Immature natural killer cell (primary cell): ENCODE measurements at places on chromosomes 11 and 22.

DNA sequence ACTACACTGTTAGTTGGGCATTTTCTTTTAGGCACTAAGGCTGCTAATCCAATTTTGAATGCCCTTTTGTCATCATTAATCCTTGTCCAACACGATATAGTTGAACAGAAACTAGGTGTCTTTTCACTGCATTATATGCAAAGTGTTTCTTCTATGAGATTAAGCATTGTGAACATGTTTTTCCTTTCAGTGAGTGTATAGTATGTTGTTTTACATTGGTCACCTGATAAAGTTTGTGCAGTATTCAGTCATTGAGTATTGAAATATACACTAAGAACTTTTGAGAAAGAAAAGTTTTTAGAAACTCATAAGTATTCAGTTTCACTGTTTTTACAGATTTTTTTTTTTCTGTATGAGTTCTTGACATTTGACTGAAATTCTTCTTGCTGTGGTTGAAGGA lies 59.0 kb downstream of the ZC3H12C start:
- no peaks in the 10 kb centered on the region for H3K27me3 ChIP-seq
- no peak overlapping the region for H3K27ac ChIP-seq
- DNase-seq: no peak
- no peak overlapping the region for H3K4me3 ChIP-seq
- no peaks in the 10 kb centered on the region for H3K4me1 ChIP-seq

- no peak overlapping the region for H3K27ac ChIP-seq
- peaks cover 6% of the 10 kb centered on the region for H3K4me1 ChIP-seq
- H3K4me3 ChIP-seq: no peak overlapping the region
- no peak for DNase-seq
- H3K36me3 ChIP-seq: no peaks in the 10 kb centered on the region
Observed at GRCh38 chr11:20042045-20042639, 118.1 kb downstream of the DBX1 start.

GRCh38 chr22:44337678-44338004 lies 24.9 kb upstream of the SHISAL1 start:
- DNase-seq: no peak
- no peak overlapping the region for H3K4me3 ChIP-seq
- no peak overlapping the region for H3K27ac ChIP-seq
- peaks cover 2% of the 10 kb centered on the region for H3K27me3 ChIP-seq
- H3K36me3 ChIP-seq: no peaks in the 10 kb centered on the region
- no peaks in the 10 kb centered on the region for H3K4me1 ChIP-seq

DNA sequence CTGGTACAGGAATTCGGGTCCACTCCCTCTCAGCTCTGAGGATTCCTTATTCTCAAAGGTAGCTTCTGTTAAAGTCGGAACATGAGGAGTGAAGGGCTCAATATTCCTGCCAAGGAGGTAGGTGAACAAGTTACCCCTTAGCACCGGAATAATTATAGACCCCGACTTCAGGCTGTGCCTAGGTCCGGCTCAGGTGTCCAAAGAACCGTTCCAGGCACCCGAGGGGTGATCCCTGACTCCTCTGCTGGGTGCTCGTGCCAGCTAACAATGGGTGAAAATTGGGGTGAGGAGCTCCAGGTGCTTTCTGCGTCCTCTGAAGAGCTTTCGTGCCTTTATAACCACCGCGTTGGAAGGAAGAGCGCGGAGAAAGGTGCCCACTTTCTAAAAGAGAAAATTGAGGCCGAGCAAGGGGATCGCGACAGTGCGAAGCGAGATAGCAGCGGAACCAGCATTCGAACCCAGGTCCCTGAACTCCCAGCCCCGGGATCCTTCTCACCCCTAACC lies 393 bp downstream of the CYB561A3 start:
- H3K4me3 ChIP-seq: peak overlapping the region; percentile 99
- no peak for DNase-seq
- peaks cover 44% of the 10 kb centered on the region for H3K4me1 ChIP-seq
- H3K27ac ChIP-seq: peak overlapping the region; percentile 93

GRCh38 chr11:118152552-118153471 lies at the start of gene SCN4B:
Gene SCN4B (minus strand): TSS chr11:118152823. CDS start chr11:118152673, 150 bp downstream.
- no peak within 1 kb of the TSS for H3K27ac ChIP-seq
- peaks cover 11% of the 10 kb centered on the region for H3K4me1 ChIP-seq
- H3K27me3 ChIP-seq: peaks cover 14% of the 10 kb centered on the region
- no peak within 1 kb of the TSS for H3K4me3 ChIP-seq
- DNase-seq: no peak
- no peaks in the 10 kb centered on the region for H3K36me3 ChIP-seq

DNA sequence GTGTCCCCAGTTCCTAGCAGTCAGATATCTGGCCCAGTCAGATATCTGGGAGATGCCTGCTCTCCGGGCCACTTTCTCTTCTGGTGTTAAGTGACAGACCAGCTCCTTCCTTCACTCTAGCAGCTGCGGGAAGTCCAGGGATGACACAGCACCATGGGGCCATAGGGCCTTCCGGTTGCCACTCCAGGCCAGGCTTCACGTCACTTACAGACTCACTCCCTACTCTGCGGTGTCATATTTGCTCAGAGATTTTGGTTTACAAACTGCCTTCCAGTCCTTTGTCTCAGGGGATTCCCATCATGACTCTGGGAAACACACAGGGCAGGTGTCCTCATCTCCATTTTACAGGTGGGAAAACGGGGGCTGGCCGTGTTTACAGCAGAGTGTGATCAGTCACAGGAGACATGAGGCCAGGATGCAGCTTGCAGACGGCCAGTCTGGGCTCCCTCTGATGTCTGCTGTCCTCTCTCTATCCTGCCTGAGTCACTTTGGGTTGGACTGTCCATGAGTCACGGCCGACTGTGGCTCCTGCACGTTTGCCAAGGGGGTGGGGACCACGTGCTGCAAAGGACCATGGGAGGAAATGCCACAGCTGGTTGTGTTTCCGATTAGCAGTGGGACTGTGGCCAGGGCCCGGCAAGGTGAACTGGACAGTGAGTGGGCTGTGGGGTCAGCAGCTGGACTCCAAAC lies 8.2 kb upstream of the TBC1D22A start:
- H3K27ac ChIP-seq: peak overlapping the region; percentile 89
- H3K36me3 ChIP-seq: no peaks in the 10 kb centered on the region
- peaks cover 36% of the 10 kb centered on the region for H3K4me1 ChIP-seq

DNA sequence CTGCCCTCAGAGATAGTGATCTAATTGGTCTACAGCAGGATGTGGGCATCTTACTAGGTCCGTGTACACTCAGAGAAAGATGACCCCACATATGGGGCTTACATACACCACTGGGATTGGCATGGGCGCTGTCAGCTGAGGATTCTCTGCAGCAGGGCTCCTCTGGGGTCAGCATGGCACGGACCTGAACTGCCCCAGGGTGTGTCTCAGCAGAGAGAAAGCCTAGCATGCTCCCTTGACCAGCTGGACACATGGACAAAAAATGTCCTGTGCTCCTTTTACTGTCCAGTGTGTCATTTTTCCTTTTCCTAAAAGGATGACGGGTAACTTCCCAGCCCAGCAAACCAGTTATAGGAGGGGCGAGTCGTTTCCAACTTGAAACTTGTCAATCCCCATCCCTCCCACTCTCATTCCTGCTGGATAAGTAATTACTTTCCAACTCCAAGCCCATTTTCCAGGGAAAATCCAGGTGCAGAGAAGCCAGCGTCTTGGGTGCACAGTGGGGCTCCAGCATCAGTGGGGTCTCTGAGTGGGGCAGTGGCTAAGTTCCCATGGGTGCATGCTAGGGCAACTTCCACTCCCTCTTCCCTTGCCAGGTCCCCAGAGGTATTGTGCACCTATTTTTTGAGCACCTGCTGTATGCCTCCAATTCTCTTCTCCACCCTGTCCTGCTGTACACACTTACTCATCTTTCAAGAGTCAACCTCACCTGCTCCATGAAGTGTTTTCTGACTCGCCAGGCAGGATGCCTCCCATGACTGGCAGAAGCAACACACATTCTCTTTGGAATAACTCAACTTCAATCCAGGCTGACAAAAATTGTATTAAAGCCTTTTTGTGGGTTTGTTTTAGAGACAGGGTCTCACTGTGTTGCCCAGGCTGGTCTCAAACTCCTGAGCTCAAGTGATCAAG lies 5.0 kb downstream of the VSTM5 start:
- H3K4me3 ChIP-seq: no peak overlapping the region
- peaks cover 3% of the 10 kb centered on the region for H3K4me1 ChIP-seq
- DNase-seq: no peak
- no peaks in the 10 kb centered on the region for H3K27me3 ChIP-seq
- H3K27ac ChIP-seq: no peak overlapping the region

GRCh38 chr11:15289723-15290122 lies 175.0 kb downstream of the INSC start:
- H3K4me1 ChIP-seq: no peaks in the 10 kb centered on the region
- no peak for DNase-seq
- no peaks in the 10 kb centered on the region for H3K36me3 ChIP-seq
- H3K27me3 ChIP-seq: peaks cover 3% of the 10 kb centered on the region
- no peak overlapping the region for H3K4me3 ChIP-seq

DNA sequence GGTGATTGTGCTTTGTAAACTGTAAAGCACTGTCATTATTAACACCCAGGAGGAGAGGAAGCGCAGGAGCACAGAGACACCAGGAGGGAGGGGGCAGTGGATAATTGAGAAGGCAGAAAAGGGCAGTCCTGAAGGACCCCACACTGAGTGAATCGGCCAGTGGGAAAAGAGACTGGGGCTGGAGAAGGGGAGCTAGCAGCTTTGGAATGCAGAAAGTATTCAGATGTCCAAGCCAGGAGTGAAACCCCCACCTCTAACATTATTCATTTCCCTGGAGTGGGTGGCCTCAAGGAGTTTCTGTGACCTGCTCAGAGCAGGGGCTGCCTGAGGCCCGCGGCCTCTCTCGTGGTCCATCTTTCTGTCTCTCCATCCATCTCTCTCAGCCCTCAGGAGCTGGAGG lies 38.0 kb upstream of the CDON start:
- H3K27me3 ChIP-seq: peaks cover 5% of the 10 kb centered on the region
- no peaks in the 10 kb centered on the region for H3K36me3 ChIP-seq
- no peaks in the 10 kb centered on the region for H3K4me1 ChIP-seq
- H3K27ac ChIP-seq: no peak overlapping the region

DNA sequence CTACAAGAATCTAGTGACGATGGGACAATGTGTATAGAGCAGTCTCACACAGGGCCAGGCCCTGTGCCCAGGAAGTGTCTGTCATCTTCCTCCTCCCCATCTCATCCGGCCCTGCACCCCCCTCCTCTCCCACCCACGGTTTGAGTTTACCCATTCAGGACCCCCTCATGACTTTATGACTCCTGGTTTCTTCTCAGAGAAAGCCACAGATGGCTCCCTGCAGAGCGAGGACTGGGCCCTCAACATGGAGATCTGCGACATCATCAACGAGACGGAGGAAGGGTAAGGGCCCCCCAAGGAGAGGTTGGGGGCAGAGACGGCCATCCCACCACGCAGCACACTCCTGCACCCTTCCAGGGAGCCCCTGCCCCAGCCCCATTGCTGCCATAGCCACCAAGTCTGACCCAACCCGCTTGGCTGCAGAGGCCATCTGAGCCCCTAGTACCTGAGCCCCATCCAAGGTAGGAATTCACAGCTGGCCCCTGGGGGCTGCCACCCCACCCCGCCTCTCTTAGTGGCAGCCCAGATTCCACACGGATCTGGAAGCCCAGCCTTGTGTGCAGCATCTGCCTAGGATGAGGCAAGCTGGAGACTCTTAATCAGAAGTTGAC lies 18.1 kb downstream of the TOM1 start:
- no peak for DNase-seq
- H3K4me3 ChIP-seq: no peak overlapping the region
- peaks cover 3% of the 10 kb centered on the region for H3K36me3 ChIP-seq
- H3K27ac ChIP-seq: no peak overlapping the region
- H3K4me1 ChIP-seq: peaks cover 15% of the 10 kb centered on the region

- DNase-seq: no peak
- H3K4me3 ChIP-seq: no peak overlapping the region
- no peak overlapping the region for H3K27ac ChIP-seq
- H3K36me3 ChIP-seq: no peaks in the 10 kb centered on the region
- peaks cover 22% of the 10 kb centered on the region for H3K4me1 ChIP-seq
Observed at GRCh38 chr11:111413849-111414248, 34.8 kb upstream of the POU2AF1 start.

DNA sequence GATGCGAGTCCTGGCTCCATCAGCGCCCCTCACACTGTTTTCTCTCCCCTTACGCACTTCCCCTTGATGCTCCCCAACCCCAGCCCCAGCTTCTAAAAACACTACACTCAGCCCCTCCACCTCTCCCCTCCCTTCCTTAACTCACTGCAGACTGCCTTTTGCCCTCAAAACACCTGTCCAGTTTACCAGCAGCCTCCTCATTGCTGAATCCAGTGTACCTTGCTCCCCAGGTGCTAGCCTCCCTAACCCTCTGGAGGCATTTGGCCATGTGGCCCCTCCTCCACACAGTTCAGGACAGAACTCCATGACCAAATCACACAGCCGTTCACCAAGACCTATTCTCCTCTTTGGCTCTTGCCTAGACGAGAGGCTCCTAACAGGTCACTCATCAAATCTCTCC lies 2.8 kb upstream of the GALR3 start:
- H3K27ac ChIP-seq: no peak overlapping the region
- H3K4me3 ChIP-seq: no peak overlapping the region
- peaks cover 9% of the 10 kb centered on the region for H3K27me3 ChIP-seq
- H3K4me1 ChIP-seq: peaks cover 18% of the 10 kb centered on the region
- H3K36me3 ChIP-seq: no peaks in the 10 kb centered on the region

GRCh38 chr11:72421351-72421750 lies 13.0 kb downstream of the CLPB start:
- H3K27ac ChIP-seq: no peak overlapping the region
- peaks cover 1% of the 10 kb centered on the region for H3K27me3 ChIP-seq
- H3K4me1 ChIP-seq: peaks cover 10% of the 10 kb centered on the region
- DNase-seq: no peak
- peaks cover 5% of the 10 kb centered on the region for H3K36me3 ChIP-seq

GRCh38 chr11:65419772-65420481 lies 2.7 kb upstream of the NEAT1 start:
- H3K27me3 ChIP-seq: peaks cover 44% of the 10 kb centered on the region
- peak overlapping the region; percentile 99 for H3K27ac ChIP-seq
- peaks cover 4% of the 10 kb centered on the region for H3K36me3 ChIP-seq
- H3K4me3 ChIP-seq: peak overlapping the region; percentile 97
- H3K4me1 ChIP-seq: peaks cover 75% of the 10 kb centered on the region
- peak; percentile 53 for DNase-seq

GRCh38 chr11:18721561-18722292 lies 4.3 kb downstream of the IGSF22 start:
- DNase-seq: peak; percentile 41
- H3K36me3 ChIP-seq: no peaks in the 10 kb centered on the region

DNA sequence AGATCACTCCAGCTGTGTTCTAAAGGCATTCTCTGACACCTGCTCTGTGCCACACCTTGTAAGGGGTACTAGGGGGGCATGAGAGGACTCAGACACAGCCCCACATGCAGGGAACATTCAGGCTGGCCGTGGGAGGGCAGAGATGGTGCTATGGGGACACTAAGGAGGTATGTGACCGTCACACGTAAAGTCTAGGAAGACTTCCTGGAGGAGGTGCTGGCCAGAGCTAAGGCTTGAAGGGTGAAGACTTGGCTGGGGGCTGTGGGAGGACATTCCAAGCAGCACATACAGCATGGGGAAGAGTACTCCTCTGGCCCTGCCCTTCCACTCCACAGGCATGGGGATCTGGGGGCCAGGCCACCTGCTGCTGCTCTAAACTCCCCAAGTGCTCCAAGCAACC lies 48.5 kb upstream of the TCF20 start:
- no peak overlapping the region for H3K4me3 ChIP-seq
- no peak overlapping the region for H3K27ac ChIP-seq
- peaks cover 2% of the 10 kb centered on the region for H3K4me1 ChIP-seq
- no peaks in the 10 kb centered on the region for H3K36me3 ChIP-seq
- no peak for DNase-seq
- H3K27me3 ChIP-seq: peaks cover 14% of the 10 kb centered on the region
